ENCODE measurements at places on chromosomes 6 and 20. TPM values are rescaled to one million over a fixed set of nuclear protein-coding genes. Genes with fewer than 3 reads are reported as not detected.

- DNase-seq, result no peak
Observed at GRCh38 chr6:30830438-30830837, 53.9 kb upstream of the DDR1 start.

- DNase-seq, result no peak
Observed at GRCh38 chr6:144349690-144350527, 64.8 kb downstream of the UTRN start.

- no peak for DNase-seq
Observed at GRCh38 chr6:75081921-75082320, 123.9 kb downstream of the COL12A1 start.

Gene LAMP5
- not detected for total RNA-seq

Gene CCN6
- 1.0 TPM for total RNA-seq

Gene PKIB
- total RNA-seq, result 12.0 TPM

Measured in suprapubic skin (tissue), 4 donors.